ENCODE measurements at places on chromosomes 3 and 15. TPM values are rescaled to one million over a fixed set of nuclear protein-coding genes. Genes with fewer than 3 reads are reported as not detected.

The CPLX3 gene
- total RNA-seq: 0.20 TPM

The APBA2 gene
- total RNA-seq: 7.1 TPM

The ACP3 gene
- total RNA-seq: 21.8 TPM

The TGM4 gene
- total RNA-seq: not detected

The PP2D1 gene
- not detected for total RNA-seq

The MAP6D1 gene
- 1.2 TPM for total RNA-seq

The TMEM207 gene
- total RNA-seq: not detected

The AMT gene
- total RNA-seq: 6.7 TPM

The WNT5A gene
- 28.8 TPM for total RNA-seq

The NPAP1 gene
- not detected for total RNA-seq

All from skin of body (tissue), 3 donors.